ENCODE measurements at places on chromosomes 6 and 20.

DNA sequence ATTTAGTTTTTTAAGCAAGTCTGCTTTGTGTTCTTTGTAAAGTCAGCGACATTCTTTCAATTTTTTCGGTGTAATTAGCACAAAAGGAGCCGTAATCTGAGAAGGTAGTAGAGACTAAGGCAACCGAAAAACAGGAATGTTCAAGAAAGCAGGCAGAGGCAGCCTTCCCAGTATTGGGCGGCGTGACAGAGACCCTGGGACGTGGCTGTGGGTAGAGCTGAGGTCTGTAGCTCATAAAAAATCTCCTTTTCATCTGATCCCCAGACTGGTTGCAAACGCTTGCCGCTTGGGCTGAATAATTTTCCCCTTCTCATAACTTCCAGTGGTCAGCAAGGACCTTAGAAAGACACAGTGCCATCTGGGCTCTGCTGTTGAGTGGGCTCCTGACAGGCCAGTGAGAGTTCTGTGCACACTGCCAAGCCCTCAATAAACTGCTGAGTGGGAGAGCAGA, 30.8 kb downstream of the GNAS start:
- DNase-seq = no peak

DNA sequence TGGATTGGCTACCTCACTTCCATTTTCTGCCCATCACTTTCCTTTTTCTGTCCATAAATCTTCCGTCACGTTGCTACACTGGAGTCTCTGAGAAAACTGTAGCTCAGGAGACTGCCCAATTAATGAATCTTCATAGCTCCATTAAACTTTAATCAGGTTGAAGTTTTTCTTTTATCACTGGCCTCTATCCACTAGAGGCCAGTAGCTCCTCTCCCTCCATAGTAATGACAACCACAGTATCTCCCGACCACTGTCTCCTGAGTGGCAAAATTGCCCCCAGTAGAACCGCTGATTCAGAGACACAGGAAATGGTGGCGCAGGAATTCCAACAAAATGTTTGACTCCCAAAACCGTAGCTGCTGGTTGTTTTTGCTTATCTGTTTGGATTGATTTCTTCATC, 18.4 kb upstream of the DOK5 start:
- DNase-seq = no peak

- DNase-seq = no peak
These were observed 58.1 kb downstream of the UBE2V1 start for GRCh38 chr20:50054626-50055511.

DNA sequence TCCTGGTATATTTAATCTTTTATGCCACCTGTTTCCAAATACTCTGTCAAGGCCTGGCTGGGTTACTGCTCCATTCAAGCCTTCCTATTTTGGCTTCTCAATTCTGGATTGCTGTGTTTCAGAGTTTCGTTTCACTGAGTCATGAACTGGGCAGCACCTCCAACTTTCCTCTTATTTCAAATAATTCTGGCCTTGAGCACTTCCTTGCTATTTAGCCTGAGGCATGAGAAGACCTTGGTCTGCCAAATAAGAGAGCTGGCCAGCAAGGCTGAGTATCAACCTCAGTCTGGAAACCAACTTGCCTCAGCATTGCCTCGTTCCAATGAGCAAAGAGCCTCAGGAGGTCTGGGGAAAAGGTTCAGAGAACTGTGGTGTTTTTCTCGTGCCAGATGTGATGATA, 66.6 kb downstream of the TNFAIP3 start:
- no peak for DNase-seq

GRCh38 chr20:38170826-38171674, 6.0 kb upstream of the TGM2 start:
- no peak for DNase-seq

DNA sequence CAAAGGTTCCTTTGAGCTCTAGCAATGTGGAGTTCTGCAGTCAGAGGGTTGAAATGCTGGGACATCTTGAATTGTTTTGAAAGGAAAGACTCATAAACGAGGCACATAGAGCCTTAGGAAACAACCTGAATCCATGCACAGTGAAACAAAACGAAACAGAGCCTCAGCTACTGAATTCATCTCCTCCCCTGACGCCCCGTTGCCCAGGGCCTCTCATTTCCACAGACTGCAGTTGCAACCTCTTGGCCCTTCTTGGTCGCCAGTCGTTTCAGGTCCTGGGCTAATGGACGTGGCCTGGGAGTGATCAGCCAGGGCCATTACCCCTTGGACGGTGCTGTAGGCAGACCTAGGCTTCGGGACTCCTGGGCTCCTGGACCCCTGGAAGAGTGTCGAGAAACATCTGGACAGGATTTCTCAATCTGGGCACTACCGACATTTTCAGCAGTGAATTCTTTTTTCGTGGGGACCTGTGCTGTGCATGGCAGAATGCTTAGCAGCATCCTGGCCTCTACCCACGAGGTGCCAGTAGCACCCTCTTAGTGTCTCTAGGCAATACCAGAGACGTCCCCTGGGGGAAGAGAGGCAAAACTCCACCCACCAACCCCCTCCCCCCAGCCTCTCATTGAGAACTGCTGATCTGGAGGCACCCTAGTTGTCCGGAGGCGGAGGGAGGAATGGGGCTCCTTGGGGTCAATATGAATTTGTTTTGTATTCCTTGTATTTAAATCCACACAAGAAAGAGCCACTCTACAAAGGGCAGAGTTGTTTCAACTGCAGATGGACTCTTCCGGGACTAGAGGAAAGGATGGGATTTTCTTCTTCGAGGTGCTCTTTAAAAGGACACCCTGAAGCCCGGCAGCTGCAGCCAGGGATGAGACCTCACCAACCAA, 50.2 kb downstream of the TMEM242 start:
- DNase-seq = no peak
